ENCODE measurements at places on chromosomes 4 and X.
A peak's percentile ranks its signal among the peaks of the same experiment; 100 is the strongest.

GRCh38 chr4:57071326-57071725 is 38.9 kb downstream of the IGFBP7 start:
- no peak for DNase-seq

GRCh38 chrX:101617211-101618191 is at the start of gene ARMCX6:
Gene ARMCX6, minus strand, starts transcription at chrX:101618000. Its CDS starts 1,380 bp downstream, at chrX:101616620.
- no peak for DNase-seq

- no peak for DNase-seq
These were observed 162.0 kb upstream of the ATP6AP2 start for GRCh38 chrX:40418813-40419195.

DNA sequence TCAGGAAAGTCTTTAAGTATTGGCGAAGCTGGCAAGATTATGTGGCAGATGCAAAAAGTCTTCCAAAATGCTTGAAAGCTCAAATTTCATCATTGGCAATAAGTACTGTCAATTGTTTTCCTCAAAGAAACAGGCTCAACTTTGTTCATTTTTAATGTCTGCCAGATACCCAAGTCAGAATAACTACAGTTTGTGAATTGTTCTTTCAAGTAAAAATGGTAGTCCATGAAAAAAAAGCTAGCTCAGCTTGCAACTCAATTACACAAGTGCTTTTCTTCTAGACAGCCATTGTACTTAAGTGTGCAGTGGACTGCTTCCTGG is 70.5 kb downstream of the AFF1 start:
- DNase-seq = no peak

GRCh38 chr4:121449416-121449815 is 68.6 kb upstream of the QRFPR start:
- no peak for DNase-seq

DNA sequence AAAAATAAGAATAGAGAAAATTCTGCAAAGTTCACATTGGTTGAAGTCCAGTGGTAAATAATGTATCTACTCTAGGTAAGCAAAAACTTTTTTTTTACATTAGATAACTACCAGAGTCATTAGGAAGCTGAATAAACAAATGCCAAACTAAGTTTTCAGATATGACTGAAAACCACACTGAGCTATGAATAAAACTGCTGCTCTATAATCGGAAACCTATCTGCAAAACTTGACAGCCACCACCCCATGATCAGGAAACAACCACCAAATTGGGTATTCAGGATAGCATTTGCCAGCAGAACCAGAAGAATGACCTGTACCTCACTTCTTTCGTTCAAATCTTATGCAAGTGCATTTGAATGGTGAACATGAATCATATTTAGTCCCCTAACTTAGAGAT is 173.0 kb upstream of the TET2 start:
- DNase-seq = no peak

DNA sequence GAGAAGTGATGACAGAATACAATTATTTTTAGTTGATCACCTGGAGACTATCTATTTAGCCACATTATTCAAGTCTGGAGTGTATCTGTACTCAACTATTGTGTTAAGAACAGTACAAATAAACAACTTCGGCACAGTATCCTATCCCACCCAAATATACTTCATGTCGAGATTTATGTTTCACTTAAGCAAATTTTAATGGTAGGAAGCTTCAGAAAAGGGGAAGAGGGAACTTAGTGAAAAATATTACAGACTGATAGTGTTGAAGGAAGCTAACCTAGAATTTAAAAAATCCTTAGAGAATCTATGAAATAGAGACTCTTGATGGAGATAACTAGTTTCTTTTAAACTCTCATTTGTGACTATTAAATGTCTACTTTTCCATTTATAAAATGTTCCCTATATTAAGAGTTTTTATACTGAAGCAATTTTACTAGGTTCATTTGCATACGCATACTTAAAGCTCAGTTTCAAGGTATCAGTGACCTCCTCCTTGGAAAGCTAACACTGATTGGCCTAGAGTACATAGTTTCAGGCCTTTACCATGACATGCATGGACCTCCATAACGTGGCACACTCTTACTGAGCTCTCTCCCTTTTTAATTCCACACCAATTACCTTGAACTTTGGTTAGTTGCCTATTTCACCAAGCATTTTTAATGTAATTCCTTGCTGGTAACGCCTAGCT is 197.7 kb downstream of the CAMK2D start:
- no peak for DNase-seq

- DNase-seq = no peak
These were observed 455.7 kb upstream of the FAT1 start for GRCh38 chr4:187179086-187180058.

GRCh38 chr4:8182858-8183725 is 16.0 kb upstream of the SH3TC1 start:
- DNase-seq = peak; percentile 27

DNA sequence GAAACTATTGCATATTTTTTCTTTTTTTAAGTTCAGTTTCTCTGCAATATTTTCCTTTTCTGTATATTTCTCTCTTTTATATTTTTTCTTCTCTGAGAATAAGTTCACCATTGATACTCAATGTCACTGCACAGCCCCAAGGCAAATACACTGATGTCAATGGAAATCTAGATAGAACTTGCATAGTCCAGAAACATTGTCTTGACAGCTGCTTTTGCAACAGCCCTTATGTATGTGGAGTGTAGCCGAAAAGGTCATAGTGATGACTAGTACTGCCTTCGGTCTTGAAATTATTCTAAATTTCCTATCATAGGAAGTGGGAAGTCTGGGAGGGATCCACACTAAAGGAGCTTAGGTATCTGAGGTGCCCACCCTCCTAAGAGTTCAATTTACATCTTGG is 150.0 kb downstream of the SPOCK3 start:
- DNase-seq = no peak

- no peak for DNase-seq
These were observed 39.3 kb downstream of the ING2 start for GRCh38 chr4:183544109-183544508.

- no peak for DNase-seq
These were observed 839.3 kb upstream of the GRIA3 start for GRCh38 chrX:122344816-122345215.

DNA sequence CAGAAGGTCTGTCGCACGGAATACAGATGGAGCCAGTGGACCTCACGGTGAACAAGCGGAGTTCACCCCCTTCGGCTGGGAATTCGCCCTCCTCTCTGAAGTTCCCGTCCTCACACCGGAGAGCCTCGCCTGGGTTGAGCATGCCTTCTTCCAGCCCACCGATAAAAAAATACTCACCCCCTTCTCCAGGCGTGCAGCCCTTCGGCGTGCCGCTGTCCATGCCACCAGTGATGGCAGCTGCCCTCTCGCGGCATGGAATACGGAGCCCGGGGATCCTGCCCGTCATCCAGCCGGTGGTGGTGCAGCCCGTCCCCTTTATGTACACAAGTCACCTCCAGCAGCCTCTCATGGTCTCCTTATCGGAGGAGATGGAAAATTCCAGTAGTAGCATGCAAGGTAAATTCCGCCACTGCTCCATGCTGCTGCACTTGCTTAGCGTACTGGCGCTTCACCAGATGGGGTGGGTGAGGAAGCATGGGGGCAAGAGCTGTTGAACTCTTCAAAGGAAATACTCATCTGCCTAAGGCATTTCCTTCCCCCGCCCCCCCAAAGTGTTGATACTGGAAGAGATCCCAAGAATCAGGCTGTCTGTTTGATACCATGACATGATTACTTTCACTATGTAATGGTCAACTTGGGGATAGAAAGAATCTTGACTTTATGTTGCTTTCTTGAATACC is 24.8 kb downstream of the KLF3 start:
- no peak for DNase-seq

- no peak for DNase-seq
These were observed 171.3 kb downstream of the BTC start for GRCh38 chr4:74623041-74623440.

DNA sequence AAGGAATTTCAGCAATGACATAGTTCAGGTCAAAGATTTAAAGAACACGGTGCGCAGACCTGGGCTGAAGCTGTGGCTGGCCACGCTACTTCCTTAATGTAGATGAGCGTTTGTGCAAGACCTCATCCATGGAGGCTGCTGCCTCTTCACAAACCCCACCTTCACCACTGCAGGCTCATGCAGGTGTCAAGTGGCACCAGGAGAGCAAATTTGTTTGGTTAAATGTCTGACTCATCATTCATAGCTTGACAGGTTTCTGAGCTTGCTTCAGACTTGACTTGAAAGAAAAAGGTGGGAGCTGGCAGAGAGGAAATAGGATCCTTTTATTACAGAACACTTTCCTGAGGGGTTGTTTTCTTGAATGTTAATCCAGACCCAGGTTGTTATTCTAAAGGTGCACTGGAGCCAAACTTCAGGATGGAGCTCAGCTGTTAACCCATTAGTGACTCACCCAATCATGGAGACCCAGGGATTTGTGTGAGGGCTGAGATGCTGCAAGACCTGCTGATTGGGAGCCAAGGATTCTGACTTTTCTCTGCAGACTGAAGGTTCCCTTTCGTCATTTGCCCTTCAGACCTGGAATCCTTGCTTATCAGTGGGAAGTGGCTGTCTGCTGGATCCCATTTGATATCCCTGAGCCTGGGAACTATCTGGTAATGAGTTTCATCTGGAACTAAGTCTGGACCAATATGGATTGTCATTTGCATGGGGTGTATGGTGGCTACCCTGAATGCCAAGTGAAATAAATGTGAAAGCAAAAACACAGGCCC is 315.3 kb downstream of the PTTG2 start:
- DNase-seq = no peak

GRCh38 chr4:41148292-41148691 is 66.0 kb downstream of the APBB2 start:
- DNase-seq = no peak

DNA sequence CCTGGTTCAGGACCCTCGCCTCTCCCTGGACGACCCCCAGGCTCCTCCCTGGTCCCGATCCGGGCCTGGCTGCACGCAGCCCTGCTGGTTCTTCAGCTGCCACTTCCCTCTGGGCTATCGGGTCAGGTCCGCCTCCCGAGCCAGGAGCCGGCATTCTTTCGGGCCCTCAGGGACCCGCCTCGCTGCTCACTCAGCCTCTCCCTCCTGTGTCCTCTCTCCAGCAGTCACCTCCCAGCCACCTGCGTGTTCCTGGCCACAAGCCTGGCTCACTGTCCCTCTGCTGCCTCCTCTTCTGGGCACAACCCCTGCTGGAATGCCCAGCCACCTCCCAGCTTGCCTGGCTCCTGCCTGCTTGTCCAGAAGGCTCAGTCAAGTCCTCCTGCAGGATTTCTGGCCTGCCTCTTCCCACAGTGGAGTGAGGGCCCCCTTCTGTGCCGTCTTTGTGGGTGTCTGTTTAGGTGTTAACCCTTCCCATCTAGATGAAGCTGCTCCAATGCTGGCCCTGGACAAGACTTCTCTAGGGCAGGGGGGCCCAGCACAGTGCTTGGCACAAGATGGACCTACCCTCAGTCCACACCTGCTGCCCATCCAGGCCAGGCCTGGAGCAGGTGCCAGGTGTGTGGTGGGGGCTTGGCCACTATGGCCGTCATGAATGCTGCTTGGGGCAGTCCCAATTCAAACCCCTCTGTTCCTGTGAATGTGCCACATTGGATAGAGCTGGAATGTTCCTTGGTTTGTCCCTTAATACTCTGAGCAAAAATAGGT is 2.2 kb downstream of the WFS1 start:
- no peak for DNase-seq

- no peak for DNase-seq
These were observed 39.4 kb downstream of the RAPGEF2 start for GRCh38 chr4:159142241-159142640.

DNA sequence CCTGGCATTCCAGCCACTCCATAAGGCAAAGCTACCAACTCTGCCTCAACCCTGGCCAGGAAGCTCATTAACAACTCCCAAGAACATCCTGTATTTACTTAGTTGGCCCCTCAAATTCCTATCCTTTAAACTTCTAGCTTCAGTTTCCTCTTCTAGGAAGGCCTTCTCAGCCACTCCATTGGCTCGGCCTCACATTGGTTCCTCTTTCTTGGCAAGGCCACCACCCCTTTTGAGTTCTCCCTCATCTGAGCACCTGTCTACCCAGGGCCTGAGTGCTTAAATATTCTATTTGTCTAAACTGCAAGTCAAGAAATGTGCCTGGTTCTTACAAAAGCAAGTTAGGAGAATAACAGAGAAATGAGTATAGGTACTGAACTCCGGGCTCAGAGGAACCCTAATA is 10.0 kb downstream of the SMC1A start:
- no peak for DNase-seq

DNA sequence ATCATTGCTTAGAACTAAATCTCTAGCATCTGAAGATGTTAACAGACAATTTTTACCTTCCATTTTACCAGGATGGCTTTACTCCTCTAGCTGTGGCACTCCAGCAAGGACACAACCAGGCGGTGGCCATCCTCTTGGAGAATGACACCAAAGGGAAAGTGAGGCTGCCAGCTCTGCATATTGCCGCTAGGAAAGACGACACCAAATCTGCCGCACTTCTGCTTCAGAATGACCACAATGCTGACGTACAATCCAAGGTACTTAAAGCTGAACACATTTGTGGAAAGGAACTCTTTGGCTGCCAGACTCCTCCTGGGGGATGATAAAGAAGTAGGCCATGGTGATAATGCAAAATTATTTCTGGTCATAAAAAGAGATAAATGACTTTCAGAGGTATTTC is 187.5 kb downstream of the ANK2 start:
- no peak for DNase-seq

DNA sequence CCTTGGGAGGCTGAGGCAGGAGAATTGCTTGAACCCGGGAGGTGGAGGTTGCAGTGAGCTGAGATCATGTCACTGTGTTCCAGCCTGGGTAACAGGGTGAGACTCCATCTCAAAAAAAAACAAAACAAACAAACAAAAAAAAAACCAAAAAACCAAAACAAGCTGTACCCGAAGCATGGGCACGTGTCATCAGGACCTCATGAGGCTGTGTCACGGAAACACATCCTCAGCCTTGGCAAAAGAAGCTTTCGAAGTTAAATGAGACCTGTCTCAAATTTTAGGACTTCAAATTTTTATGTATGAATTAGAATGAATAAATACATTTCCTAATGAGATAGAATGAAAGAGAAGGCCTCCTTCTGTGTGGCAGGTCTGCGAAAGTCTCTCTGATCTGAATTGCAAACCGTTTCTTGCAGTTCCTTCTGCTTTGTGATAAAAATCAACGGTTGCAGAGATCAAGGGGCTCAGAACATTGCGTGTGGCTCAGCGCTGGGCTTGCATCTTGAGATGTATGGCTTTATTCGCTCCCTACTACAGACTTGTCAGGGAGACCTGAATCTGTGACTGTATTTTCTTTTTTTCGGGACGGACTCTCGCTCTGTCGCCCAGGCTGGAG is 19.5 kb upstream of the CRLF2 start:
- no peak for DNase-seq

- no peak for DNase-seq
These were observed 44.6 kb upstream of the SORCS2 start for GRCh38 chr4:7147661-7148310.

DNA sequence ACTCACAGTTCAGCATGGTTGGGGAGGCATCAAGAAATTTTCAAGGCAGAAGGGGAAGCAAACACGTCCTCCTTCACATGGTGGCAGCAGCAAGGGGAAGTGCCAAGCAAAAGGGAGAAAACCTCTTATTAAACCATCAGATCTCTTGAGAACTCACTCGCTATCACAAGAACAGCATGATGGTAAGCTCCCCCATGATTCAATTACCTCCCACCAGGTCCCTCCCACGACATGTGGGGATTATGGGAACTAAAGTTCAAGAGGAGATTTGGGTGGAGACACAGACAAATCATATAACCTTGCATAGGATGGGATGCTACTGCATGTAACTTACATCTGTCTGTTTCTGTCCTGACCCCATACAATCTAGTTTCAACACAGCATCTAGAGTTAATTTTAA is 511.8 kb upstream of the ARX start:
- DNase-seq = no peak

- peak; percentile 34 for DNase-seq
These were observed 63.2 kb downstream of the ANAPC10 start for GRCh38 chr4:145034727-145035211.
